Esophagus muscularis mucosa (tissue), 4 donors: ENCODE measurements at places on chromosomes 3 and 15. TPM values are rescaled to one million over a fixed set of nuclear protein-coding genes. Genes with fewer than 3 reads are reported as not detected.

- peaks cover 36% of the 10 kb centered on the region for H3K4me1 ChIP-seq
- H3K27ac ChIP-seq, result peak overlapping the region; percentile 41
- no peak for DNase-seq
These were observed 48.6 kb downstream of the NR1D2 start for GRCh38 chr3:23993556-23994243.

The CYP19A1 gene
- 1.5 TPM for total RNA-seq

GRCh38 chr3:155370198-155370597, 76.7 kb upstream of the STRIT1 start:
- H3K36me3 ChIP-seq, result no peaks in the 10 kb centered on the region
- no peaks in the 10 kb centered on the region for H3K27me3 ChIP-seq
- H3K4me3 ChIP-seq, result no peak overlapping the region
- no peak overlapping the region for H3K27ac ChIP-seq
- DNase-seq, result no peak

DNA sequence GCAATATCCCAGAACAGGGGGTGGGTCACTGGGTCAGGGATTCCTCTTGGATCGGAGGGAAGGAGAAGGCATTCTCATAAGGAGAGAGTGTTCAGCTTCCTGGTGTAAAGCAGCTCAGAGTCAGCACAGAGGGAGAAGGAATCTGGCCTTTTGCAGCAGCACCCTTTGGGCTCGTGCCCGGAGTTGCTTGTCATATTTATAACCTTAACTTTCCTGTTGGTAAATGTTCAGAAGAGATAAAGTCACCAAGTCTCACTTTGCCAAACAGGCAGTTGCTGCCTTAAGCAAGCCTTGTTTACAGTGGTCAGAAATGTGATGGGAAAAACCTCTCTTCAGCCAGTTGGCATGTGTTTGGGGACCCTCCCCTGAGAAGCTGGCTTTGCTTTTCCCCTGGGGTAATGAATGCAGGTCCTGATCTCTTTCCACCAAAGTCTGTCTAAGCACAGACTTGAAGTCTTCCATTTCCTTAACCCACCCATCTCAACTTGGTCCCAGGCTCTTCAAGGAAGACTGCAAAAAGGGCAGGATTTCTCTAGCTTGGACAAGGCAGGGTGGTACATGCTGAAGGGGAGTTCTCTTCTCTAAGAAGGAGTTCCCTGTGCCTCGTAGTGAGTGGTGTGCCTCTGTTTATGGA, 206.9 kb upstream of the BHLHE40 start:
- no peaks in the 10 kb centered on the region for H3K36me3 ChIP-seq
- no peaks in the 10 kb centered on the region for H3K27me3 ChIP-seq
- no peak overlapping the region for H3K4me3 ChIP-seq
- H3K27ac ChIP-seq, result peak overlapping the region; percentile 75
- peak; percentile 93 for DNase-seq

- no peak overlapping the region for H3K27ac ChIP-seq
- H3K27me3 ChIP-seq, result no peaks in the 10 kb centered on the region
- H3K4me3 ChIP-seq, result no peak overlapping the region
- no peaks in the 10 kb centered on the region for H3K4me1 ChIP-seq
These were observed 37.4 kb upstream of the SECISBP2L start for GRCh38 chr15:49083401-49084284.

The LCTL gene
- not detected for total RNA-seq

DNA sequence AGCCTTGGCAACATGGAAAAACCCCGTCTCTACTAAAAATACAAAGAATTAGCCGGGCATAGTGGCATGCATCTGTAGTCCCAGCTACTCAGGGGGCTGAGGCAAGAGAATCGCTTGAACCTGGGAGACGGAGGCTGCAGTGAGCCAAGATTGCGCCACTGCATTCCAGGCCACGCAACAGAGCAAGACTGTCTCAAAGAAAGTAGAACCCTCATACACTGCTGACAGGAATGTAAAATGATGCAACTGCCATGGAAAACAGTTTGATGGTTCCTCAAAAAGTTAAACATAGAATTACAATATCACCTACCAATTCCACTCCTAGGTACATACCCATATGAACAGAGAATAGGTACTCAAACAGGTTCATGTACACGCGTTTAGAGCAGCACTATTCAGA, 158.9 kb downstream of the TBC1D5 start:
- H3K27me3 ChIP-seq, result no peaks in the 10 kb centered on the region
- H3K4me1 ChIP-seq, result peaks cover 8% of the 10 kb centered on the region
- H3K27ac ChIP-seq, result no peak overlapping the region
- H3K36me3 ChIP-seq, result no peaks in the 10 kb centered on the region
